ENCODE measurements at places on chromosomes 1 and 21. TPM values are rescaled to one million over a fixed set of nuclear protein-coding genes. Genes with fewer than 3 reads are reported as not detected.

- DNase-seq, result no peak
These were observed 126.8 kb upstream of the ZNF644 start for GRCh38 chr1:91148641-91149069.

DNA sequence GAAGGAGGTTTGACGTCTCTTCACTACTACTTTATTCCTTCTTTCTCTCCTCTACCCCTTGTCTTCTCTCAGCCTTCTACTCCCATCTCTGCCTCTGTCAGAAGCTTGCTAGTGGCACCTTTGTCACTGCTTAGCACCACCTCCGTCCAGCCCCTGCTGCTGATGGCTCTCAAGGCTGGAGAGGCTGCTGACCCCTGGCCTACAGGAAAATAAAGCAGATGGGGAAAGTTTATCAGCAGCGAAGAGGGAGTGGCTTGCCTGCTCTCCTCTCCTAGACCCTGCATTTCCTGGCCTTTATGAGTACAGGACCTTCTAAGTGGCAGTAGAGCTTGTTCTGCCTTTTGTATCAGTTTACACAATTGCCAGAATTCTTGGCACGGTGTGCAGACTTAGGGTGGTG, 27.0 kb downstream of the PROX1 start:
- DNase-seq, result no peak

DNA sequence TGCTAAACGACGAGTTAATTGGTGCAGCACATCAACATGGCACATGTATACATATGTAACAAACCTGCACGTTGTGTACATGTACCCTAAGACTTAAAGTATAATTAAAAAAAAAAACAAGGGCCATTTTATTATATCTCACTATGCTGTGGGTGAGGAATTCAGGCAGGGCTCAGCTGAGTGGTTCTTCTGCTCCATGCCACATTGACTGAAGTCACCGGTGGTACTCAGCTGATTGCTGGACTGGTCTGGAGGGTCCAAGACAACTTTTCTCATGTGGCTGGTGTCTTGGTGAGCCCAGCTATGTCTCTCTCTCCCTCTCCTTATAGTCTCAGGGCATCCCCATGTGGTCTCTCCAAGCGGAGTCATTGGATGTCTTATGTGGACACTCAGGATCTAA, 275.0 kb downstream of the GRIK3 start:
- no peak for DNase-seq

- peak; percentile 55 for DNase-seq
These were observed 7.5 kb downstream of the KIF1B start for GRCh38 chr1:10217748-10218441.

GRCh38 chr1:46689356-46689755, 17.7 kb downstream of the TEX38 start:
- no peak for DNase-seq

DNA sequence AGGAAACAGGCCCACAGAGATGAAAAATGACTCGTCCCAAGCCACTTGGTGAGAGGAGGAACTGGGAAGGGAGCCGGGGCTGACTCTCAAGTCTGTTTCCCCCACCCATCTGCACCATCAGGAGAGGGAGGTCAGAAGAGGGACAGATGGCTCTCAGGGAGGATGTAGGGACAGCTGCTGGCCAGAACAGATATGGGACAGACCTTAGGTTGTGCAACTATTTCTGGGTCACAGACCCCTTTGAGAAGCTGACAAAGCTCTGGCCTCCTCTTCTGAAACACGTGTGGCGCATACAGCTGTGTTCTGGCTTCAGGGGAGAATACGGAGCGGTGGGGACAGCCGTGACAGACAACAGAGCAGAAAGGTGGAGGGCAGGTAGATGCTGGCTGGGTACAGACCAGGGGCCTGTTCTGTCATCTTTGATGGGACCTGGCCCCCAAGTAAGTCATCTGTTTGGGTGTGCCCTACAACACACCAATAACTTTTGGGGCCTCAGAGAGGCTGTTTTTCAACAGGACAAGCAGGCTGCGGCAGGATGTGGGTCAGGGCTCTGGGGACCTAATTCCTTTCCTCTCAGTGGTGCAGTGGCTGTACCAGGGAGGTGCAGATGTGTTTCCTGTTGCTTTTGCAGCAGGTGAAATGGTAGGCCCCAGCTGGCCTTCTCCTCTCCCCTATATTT, 7.3 kb downstream of the SH3BGRL3 start:
- DNase-seq, result no peak

DNA sequence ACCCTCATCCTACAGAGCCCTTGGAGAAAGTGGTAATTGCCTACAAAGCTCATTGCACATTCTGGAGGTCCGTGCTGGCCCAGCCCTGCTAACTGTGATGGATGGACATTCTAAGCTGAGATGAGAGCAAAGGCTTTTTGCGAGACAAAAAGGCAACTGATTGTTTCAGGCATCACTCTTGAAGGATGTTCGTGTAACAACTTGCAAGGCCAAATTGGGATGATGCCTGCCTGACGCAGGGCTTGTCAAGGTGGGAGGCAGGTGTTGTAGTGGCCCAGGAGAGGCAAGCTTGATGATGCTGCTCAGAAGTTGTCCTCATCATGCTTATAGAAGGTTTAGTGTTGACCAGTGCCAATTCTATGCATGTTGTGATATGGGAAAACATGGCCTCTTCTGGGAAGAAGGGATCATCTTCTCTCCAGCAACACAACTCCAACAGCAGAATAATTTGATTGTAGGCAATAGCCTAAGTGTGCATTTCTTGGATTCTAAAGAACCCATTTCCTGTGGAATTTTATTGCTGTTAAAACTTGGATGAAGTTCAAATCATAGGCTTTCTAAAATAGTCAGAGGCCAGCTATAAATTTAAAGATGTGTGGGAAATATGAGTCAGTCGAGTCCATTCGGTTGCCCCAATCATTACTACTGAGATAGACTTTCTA, 102.5 kb upstream of the COA6 start:
- DNase-seq, result no peak

DNA sequence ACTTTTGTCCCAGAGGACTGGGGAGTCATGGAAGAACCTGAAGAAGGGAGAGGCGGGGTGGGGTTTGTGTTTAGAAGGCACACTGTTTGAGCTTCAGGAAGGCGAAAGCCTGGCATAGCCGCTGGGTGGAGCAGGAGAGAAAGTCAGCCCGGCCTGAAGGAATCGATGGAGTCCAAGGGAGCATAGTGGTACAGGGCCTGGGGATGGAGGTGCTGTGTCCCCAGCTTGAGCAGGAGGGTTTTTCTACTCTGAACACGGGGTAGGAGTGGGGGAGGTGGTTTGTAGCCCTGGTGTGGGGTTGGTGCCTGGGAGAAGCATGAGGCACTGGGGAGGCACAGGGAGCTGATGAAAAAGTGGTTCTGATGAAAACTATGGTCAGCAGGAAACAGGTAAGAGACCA, 4.7 kb upstream of the CCDC24 start:
- DNase-seq, result no peak

DNA sequence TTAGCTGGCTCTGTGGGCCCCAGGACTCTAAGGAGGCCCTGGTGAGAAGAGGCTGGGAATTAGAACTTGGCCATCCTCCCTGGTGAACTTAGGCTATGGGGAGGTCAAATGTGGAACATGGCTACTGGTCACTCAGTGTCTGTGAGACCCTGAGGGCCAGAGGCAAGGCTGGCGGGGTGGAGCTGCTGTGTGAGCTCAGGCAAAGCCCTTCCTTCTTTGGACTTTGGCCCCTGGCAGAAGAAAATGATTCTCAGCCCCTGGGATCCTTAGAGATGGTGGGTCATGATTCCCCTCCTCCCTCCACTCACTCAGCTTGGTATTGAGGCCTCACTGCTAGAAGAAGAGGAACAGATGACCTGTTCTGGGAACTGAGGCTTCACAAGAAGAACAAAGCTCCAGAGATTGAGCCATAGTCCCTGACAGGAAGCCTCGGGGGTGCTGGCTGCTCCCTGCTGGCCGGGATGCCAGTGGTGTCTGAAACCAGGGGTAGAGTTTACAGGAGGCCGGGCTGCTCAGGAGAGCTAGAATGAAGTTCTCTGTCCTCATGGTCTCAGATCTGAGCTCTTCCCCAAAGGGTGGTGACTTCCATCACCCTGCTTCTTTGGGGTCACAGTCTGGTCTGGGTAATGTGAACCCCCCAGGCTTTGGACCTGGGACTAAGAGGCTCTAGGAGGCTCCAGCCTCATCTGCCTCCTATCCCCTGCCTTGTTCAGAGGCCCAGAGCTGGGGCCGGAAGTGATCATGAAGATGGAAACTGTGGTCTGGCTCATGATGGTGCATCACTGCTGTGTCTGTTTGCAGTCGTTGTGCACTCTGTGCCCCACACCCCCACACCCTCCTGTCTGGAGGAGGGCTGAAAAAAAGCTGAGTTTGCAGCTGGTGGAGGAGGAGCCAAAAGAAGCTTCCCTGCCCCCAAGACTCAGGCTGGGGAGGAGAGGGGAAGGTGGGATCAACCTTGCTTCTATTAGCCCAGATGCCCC, 905 bp downstream of the BTBD19 start:
- DNase-seq, result peak; percentile 86

DNA sequence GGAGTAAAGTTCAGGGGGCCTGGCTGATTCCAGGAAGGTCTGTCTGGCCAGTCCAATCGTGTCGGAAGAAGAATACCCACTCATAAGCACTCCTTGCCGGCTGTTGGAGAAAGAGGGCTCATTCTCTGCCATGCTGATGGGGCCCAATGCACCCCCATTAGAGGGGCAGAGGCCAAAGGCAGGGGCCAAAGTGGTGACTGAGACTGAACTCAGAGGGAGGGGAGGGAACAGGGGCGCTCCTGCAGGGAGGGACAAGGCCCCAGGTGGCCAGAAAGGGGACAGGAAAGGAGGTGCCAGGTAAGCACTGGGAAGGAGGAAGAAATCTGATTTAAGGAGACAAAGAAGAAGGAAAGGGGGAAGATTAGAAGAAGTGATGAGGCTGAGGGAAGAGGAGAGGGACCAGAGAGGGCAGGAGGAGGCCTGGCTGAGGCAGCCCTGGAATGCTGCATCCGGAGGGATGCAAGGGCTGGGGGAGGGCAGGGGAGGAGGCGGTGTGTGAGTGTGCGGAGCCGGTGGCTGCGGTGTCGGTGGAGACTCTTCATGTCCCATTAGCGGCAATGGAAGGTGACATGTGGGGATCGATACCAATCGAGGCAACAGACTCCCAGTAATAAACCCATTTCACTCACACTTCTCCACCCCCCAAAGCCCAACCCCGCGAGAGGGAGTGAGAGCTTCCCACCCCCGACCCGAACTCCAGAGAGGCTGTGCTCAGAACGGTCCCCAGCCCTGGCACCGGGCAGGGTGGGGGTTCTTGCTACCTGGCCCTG, 12.0 kb upstream of the ETV3L start:
- no peak for DNase-seq

- no peak for DNase-seq
These were observed 4.2 kb downstream of the GPR25 start for GRCh38 chr1:200877010-200877409.

DNA sequence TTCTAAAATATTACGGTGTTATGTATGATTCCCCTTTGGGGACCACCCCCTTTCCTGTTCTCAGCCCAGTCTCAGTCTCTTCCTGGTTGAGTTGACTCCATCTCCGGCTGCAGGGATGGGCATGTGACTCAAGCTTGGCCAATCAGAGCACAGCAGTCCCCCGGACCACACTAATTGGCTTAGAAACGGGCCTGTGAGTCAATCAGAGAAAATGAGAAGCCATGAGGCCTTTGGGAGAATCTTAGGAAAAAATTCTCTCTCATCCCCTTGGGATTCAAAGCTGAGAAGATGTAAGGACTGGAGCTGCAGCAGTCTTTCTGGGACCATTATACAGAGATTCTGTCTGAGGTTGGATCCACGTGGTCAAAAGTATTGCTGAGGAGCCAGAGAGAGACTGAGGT, 10.7 kb upstream of the FHAD1 start:
- DNase-seq, result no peak

GRCh38 chr1:7886405-7886745, 33.5 kb upstream of the UTS2 start:
- peak; percentile 78 for DNase-seq

DNA sequence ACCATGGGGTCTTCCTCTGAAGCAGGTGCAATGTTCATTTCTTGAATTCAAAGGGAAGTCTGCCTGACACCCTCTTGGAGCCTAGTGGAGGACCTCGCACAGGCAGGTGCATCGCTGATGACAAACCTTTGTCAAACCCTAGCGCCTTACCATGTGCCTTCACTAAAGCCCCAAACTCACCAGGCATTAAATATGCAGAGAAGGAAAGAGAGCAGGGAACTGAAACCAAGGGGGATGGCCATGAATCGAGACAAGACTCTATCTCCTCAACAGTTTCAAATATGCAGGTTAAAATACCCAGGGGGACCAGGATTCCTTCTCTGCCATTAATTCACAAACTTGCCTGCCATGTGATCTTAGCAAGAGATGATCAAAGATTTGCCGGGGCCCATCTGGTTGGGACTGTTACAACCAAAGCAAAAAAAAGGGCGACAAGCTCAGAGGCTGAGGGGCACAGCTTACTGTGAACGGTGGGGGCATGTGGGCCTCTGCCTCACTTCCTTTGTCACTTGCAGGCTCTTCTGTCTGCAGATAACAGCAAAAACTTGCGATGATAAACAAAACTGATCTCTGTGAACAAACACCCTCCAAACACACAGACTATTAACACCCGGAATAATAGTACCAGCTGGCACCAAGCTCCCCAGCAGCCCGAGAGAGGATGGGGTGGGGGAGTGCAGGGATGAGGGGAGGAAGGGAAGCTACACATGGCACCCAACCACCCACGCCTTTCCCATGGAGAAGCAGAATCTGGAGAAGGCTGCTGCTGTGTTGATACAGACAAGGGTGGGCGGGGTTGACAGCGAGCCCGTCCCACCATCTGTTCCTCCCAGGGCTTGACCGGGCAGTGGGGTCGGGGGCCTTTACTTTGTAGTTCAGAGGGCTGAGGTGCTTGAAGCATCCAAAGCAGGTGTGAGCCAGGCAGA, 33.9 kb downstream of the TMEM63A start:
- no peak for DNase-seq

GRCh38 chr21:36567216-36567885, 87.4 kb upstream of the CLDN14 start:
- DNase-seq, result peak; percentile 13

DNA sequence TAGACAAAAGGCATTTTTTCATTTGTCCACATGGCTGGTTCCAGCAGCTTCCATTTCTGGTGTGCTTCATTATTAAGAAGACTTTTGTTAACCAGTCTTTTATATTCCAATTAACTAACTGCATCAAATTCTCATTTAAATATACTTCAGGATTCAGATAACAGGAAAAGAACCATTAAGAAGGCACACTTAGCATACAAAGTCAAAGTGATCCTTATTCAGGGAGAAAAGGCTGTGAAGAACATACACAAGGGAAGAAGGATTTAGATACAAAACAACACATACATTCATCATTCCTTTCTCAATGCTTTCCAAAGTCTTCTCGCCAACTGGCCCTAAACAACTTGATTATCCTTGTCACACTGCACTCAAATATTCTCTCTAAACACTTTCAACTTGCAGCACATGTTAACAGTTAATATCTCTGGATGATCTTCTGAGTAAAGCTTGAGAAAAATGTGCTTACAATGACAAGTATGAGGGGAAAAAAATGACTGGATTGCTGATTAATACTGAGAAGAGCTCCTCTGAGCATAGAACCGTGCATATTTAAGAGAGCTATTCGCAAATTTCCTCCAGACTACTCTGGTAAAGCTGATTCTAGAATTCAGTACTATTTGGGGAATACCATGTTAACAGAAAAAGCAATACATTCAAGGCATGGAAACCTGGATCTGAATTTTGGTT, 225.2 kb upstream of the TNR start:
- DNase-seq, result peak; percentile 66

NPR1 gene
- polyA plus RNA-seq, result 0.14 TPM

KCNN3 gene
- not detected for polyA plus RNA-seq

ABCG1 gene
- polyA plus RNA-seq, result 0.12 TPM

MLLT11 gene
- polyA plus RNA-seq, result 10.4 TPM

NBPF10 gene
- polyA plus RNA-seq, result 2.3 TPM

SLAMF9 gene
- polyA plus RNA-seq, result not detected

ATP1A4 gene
- polyA plus RNA-seq, result not detected

SLFNL1 gene
- polyA plus RNA-seq, result 0.01 TPM

FCRL1 gene
- polyA plus RNA-seq, result not detected

TMCO1 gene
- 164 TPM for polyA plus RNA-seq

DIPK1A gene
- 85.7 TPM for polyA plus RNA-seq

ENSA gene
- polyA plus RNA-seq, result 112 TPM

TCEANC2 gene
- 3.0 TPM for polyA plus RNA-seq
